Stimulated activated CD8-positive, alpha-beta memory T cell treated with anti-CD3 and anti-CD28 coated beads, Interleukin-7, amount 100 ng/mL, for 1 hour (primary cell): ENCODE measurements at places on chromosomes 3 and 15.

DNA sequence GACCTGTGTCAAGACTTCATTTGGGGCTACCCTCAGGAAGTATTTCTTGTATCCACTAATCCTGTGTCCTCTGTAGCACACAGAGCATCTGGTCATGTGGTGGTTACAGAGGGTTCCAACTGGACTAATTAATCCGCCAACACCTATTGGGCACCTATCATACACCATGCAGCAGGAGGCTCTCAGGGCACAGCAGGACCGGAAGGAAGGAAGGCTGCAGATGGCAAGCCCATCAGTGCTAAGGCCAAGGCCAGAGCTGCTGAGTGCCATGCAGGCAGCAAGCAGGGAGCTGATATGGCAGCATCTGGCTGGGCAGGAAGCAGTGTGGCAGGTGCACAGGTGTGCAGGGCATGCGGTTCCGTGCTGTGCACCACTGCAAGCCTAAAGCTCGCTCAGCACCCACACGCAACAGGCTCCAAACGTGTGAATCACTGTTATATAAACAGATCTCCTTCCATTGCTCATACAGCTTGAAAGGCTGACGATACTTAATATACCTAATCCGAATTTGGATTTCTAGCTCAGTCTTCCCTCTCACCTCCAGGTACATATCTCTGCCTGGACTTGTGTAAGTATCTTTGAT is 64.4 kb upstream of the SNRPA1 start:
- no peak for DNase-seq

DNA sequence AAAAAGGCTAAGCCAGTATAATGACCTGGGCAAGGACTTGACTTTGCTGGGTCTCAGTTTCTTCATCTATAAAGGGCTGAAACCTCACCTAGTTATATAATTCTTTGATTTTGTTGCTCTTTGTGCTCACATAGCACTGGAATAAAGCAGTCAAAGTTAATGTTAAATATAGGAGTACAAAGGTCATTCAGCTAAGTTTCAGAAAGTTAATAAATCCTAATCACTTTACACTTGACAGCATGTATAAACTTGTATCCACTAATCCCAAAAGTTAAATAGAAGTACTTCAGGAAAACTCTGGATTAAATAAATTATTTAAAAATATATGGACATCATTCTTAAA is 33.9 kb downstream of the PLCL2 start:
- DNase-seq: no peak

DNA sequence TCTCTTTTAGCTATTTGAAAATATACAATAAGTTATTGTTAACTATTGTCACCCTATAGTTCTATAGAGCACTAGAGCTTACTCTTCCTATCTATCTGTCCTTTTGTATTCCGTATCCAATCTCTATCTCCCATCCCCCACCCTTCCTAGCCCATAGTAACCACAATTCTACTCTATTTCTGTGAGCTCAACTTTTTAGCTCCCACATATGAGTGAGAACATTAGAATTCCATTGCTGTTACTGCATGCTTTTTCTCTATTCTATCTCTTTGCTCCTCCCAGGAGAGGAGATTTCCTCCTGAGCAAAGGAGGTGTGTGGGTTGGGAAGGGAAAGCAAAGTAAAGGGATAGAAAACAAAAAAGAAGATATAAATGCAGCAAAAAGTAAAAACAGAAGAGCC is 105.6 kb upstream of the SLC4A7 start:
- DNase-seq: no peak

DNA sequence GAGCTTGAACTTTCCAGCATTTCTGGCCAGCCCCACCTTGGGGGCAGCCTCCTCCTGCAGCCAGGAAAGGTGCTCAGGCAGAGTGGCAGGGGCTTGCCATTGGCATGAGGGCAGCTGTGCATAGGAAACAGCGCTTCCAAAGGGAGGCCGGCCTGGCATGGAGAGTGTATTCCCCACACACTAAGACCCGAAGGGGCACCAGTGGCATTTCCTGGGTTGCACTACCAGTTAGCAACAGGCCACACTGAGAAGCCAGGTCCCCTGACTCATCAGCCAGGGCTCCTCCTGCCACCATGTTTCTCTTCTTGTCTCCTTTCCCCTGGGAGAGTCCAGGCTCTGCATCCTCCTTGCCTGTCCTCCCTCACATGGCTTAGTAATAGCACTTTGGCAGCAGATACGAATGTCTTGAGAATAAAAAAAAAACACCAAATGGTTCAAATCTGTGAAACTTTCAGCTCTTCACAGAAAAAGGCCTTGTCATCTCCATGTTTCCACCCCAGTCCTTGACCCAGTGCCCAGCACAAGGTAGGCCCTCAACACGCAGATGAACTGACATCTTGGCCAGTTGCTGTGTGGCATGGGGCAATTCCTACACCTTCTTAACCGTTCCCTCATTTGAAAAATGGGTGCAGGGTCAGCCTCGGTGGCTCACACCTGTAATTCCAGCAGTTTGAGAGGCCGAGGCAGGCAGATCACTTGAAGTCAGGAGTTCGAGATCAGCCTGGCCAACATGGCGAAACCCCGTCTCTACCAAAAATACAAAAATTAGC is 180.4 kb downstream of the SMAD6 start:
- no peak for DNase-seq

GRCh38 chr3:11568503-11569155 is 75.1 kb downstream of the VGLL4 start:
- DNase-seq: no peak

DNA sequence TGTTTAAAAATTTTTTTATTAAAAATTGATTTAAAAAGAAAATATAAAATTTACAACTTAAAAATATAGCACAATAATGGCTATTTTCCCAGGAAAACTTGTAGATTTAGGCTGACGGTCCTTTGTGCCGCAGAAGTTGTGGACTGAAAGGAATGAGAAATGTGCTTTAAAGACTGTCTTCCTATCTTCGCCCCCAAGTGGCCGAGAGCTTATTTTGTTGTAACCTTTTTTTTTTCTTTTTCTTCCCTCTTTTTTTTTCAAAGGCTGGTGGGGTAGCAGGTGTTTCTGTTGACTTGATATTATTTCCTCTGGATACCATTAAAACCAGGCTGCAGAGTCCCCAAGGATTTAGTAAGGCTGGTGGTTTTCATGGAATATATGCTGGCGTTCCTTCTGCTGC is 15.5 kb downstream of the SLC25A26 start:
- DNase-seq: no peak

- no peak for DNase-seq
These were observed 194.0 kb downstream of the TNIK start for GRCh38 chr3:171266034-171266739.
